Transverse colon (tissue), 4 donors: ENCODE measurements at places on chromosomes 6 and 20. TPM values are rescaled to one million over a fixed set of nuclear protein-coding genes. Genes with fewer than 3 reads are reported as not detected.

The TOMM6 gene
- total RNA-seq, result 93.1 TPM

The PRSS35 gene
- not detected for total RNA-seq

The GPX5 gene
- not detected for total RNA-seq

The TULP4 gene
- 53.9 TPM for total RNA-seq

The NDUFAF4 gene
- total RNA-seq, result 15.7 TPM

The STMND1 gene
- total RNA-seq, result 1.1 TPM

The KCNK16 gene
- total RNA-seq, result not detected

The TNFRSF21 gene
- total RNA-seq, result 45.4 TPM

The WFDC6 gene
- total RNA-seq, result not detected

The MYCT1 gene
- 0.20 TPM for total RNA-seq

The SH3BGRL2 gene
- total RNA-seq, result 101 TPM
